ENCODE measurements at places on chromosomes 16 and 17.

- DNase-seq, result no peak
These were observed 2.3 kb upstream of the P2RX1 start for GRCh38 chr17:3918372-3919122.

GRCh38 chr16:6284731-6285130 is 1047.9 kb upstream of the RBFOX1 start:
- no peak for DNase-seq

DNA sequence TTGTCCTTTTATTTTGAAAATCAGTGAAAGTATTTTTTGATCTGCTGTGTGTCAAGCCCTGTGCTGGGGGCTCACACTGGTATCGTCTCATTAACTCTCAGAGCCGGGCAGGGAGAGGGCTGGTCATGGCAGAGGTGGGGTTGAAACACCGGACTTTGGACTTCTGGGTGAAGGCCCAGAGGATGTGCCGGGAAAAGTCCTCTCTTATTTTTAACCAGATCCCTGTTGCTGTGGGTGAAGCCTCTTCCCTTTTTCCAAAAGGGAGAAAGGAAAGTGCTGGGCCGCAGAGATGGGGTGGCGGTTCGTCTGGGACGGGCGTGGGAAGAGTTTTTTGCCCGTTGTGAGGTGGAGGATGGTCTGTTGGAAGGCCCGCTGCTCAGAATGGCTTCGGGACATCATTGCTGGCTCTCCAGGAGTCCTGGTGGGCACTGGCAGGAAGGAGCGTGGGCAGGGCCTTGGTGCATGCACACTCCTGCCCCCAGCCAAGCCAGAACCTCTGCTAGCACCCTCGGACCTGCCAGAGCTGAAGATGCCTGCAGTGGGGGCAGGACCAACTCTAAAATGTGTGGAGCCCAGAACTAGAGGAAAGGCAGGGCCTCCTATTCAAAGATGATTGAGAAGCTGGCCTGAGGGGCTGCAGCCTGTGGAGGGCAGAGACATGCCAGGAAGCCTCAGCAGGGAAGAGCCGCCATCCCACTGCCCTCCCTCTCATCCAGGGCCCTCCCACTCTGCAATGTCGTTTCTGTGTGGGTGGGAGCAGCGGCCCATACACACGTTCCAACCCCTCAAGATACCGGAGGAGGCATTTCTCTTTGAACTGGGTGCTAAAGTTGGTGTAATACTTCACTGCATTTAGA is 213.2 kb downstream of the CCDC182 start:
- DNase-seq, result no peak

- DNase-seq, result no peak
These were observed 13.5 kb downstream of the MPG start for GRCh38 chr16:91484-91883.

- DNase-seq, result no peak
These were observed 115.0 kb upstream of the SEC14L1 start for GRCh38 chr17:77025781-77026180.

DNA sequence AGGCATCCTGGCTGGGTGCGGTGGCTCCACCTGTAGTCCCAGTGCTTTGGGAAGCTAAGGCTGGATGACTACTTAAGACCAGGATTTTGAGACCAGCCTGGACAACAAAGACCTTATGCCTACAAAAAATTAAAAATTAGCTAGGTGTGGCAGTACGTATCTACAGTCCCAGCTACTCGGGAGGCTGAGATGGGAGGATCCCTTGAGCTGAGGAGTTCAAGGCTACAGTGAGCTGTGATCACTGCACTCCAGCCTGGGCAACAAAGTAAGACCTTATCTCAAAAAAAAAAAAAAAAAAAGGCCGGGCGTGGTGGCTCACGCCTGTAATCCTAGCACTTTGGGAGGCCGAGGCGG is 6.1 kb downstream of the MVP start:
- DNase-seq, result no peak

DNA sequence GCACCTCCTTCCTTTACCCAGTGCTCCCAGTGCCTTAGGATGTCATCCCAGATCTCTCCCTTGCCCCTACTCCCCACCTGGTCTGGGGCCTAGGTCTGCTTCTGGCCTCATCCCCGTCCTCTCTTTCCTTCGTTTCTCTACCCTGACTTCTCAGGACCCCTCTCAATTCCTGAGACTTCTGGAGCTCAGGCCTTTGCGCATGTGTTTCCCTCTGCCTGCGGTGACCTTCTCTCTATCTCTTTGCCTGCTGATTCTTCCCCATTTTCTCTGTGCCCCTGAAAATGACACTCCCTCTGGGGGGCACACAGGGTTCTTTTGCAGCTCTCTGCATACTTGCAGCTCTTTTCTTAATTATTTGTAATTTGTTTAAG is 13.5 kb downstream of the ADORA2B start:
- DNase-seq, result no peak

- no peak for DNase-seq
These were observed at the start of gene OR1A2 for GRCh38 chr17:3197219-3197618. TSS of gene OR1A2 (plus strand) at chr17:3197519. CDS start at chr17:3197519, 0 bp downstream.

- DNase-seq, result no peak
These were observed 3.9 kb upstream of the SKAP1 start for GRCh38 chr17:48433896-48434295.

GRCh38 chr17:10243883-10244844 is 45.8 kb upstream of the GAS7 start:
- peak; percentile 67 for DNase-seq

GRCh38 chr17:4438162-4438944 is 4.6 kb downstream of the SPNS3 start:
- no peak for DNase-seq

DNA sequence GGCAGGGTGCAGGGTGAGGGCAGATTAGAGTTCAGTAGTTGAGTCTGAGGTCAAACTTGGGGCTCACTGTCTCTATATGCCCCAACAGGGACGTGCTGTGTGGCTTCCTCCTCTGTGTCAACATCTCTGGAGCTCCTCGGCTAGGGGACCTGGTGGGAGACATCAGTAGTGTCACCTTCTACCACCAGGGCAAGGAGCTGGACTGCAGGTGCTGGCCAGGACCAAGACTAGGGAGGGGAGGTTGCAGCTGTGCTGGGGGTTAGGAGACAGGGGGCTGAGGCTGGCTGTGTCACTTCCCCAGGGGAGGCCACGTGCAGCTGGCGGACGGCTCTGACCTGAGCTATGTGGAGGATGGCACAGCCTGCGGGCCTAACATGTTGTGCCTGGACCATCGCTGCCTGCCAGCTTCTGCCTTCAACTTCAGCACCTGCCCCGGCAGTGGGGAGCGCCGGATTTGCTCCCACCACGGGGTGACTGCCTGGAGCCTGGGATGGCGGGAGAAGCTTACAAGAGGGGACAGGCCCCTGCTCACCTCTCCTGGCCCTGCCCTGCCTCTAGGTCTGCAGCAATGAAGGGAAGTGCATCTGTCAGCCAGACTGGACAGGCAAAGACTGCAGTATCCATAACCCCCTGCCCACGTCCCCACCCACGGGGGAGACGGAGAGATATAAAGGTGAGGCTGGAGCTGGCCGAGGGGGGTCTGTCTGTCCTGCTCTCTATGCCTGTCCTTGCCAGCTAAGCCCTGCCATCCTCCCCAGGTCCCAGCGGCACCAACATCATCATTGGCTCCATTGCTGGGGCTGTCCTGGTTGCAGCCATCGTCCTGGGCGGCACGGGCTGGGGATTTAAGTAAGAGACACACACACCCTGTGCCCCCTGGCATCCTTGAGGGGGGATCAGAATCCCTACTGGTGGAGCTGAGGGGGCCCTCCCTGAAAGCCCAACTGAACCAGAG is 18.9 kb downstream of the ADAM11 start:
- DNase-seq, result no peak

- DNase-seq, result peak; percentile 78
These were observed 5.0 kb upstream of the PPP1R1B start for GRCh38 chr17:39621523-39622379.

GRCh38 chr16:68487669-68488068 is 39.4 kb upstream of the SMPD3 start:
- DNase-seq, result no peak

DNA sequence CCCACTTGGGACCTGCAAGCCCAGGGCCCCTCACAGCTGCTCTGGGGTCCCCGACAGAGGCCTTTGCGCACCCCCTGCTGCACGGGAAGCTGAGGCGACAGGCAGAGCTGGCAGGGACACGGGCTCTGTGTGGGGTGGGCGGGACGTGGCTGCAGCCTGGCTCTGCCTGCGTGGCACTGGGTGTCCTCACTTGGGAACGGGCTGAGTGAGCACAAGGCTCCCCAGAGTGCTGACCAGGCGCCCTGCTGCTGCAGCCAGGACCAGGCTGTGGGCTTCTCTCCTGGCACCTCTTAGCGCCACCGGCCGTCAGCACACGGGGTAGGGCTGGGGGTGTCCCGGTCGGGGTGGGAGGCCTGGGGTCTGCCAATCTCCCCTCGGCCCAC is 6.6 kb downstream of the C1QTNF8 start:
- no peak for DNase-seq

- DNase-seq, result no peak
These were observed 678.9 kb downstream of the WWOX start for GRCh38 chr16:78778101-78779004.

- DNase-seq, result no peak
These were observed 2.4 kb downstream of the NATD1 start for GRCh38 chr17:21250854-21251253.

- no peak for DNase-seq
These were observed 31.4 kb upstream of the CACNG5 start for GRCh38 chr17:66803474-66803951.

- no peak for DNase-seq
These were observed 4.0 kb upstream of the MRPS34 start for GRCh38 chr16:1776991-1777374.

DNA sequence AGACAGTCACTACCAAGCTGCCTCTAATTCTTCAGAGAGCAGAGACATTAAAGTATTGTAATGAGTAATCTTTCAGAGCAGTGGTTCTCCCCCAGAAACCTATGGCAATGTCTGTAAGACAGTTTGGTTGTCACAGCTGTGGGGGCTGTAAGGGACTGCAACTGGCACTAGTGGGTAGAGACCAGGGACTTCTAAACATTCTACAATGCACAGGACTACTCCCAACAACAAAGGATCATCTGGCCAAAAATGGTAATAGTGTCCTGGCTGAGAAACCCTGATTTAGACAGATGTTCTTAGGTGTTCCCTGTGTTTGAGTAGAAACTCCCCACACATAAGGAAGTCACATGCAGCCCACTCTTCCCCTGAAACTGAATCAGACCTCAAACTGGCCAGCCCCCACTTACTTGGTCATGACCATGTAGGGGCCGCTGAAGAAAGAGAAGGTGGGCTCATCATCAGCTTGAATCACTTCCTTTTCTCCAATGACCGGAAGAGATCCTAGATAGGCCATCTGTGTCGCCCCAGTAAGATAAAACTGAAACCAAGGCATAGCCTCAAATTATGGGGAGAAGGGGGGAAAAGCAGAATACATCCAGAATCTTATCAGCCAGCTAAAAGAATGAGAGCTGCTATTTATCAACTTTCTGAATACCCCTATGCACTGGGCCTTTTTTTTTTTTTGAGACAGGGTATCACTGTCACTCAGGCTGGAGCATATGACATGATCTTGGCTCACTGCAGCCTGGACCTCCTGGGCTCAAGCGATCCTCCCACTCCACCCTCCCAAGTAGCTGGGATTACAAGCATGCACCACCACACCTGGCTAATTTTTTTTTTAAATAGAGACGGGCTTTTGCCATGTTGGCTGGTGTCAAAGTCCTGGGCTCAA is 75.8 kb downstream of the TEX14 start:
- no peak for DNase-seq

DNA sequence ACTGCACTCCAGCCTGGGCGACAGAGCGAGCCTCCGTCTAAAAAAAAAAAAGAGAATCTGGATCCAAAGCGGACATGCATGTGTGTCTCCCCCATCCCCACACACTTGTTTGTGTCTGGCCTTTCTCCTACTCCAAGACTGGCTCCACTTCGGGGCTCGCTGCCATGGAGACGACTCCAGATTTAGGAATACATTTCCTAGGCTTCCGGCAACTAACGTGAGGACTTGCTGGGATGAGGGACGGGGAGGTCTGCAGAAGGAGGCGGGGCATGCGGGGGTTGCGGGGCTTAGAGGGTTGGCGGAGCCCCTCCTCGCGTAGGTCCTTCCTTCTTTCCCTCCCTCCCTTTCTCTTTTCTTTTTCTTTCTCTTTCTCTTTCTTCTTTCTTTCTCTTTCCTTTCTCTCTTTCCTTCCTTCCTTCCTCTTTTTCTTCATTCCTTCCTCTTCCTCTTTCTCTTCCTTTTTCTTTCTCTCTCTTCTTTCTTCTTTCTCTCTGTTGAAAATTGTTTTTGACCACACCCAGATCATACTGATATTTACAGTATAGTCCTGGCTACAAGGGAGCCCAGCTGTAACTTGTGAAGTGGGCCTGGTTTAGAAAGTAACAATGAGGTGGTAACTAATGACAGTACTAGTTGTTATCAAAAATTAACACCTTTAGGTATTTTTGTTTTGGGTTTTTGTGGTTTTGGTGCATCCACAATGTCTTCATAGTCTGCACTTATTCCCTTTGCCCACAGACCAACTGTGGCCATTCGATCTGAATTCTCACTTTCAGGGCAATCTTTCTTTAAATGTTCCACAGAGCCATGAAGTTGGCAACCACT is 25.2 kb downstream of the MIS12 start:
- peak; percentile 37 for DNase-seq

DNA sequence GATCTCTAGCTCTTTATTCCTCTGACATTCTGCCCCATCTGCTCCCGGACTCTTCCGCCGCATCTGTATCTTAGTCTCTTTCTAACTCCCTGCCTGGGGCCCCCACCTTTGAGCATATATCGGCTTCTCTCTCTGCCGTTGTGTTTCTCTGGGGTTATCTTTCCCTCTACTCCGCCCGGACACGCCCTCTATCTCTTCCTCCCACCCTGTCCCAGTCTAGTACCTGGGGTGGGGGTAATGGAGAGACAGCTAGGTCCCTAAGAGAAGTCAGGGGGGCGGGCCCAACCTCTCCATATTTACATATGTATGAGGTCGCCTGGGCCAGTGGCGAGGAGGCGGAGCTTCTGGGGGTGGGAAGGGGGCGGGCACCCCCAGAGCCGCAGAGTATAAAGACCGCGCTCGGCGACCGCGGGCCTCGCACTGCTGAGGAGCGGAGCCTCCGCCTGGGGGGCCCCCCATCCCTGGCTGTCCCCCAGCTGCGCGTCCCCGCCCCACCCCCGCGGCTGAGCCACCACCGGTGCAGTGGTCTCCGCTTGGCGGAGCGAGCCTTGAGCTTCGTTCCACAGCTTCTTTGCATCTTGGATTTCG is at the start of gene ATP1B2:
Gene ATP1B2, plus strand, starts transcription at position 418 of the 588 bp plus-strand sequence. CDS start 593 bp downstream, outside the sequence.
- DNase-seq, result no peak

GRCh38 chr17:47855737-47856136 is 4.8 kb upstream of the SP6 start:
- no peak for DNase-seq

DNA sequence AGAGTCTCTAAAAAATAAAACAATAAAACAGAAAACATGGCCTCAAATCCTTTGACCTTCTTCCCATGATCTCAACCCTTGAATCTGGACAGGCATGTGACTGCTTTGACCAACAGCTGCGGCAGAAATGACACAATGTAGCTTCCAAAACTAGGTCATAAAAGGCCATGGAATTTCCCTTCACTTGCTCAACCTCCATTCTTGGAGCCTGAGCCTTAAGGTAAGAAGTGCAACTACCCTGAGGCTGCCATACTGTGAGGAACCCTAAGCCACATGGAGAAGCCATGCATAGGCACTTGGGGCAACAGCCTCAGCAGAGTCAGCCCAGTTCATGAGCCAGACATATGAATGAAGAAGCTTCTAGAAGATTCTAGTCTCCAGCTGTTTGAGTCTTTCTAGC is 75.7 kb upstream of the BRD7 start:
- DNase-seq, result no peak

All from fibroblast of skin of scalp (primary cell).